ENCODE measurements at places on chromosomes 12 and 14. TPM values are rescaled to one million over a fixed set of nuclear protein-coding genes. Genes with fewer than 3 reads are reported as not detected.

Gene KCNH5
- 1.9 TPM for total RNA-seq

Gene MAX
- total RNA-seq = 22.2 TPM

Gene DCN
- not detected for total RNA-seq

Gene C1S
- 0.56 TPM for total RNA-seq

Gene CPNE6
- not detected for total RNA-seq

Measured in neural progenitor cell (in vitro differentiated cells).